ENCODE measurements at places on chromosomes 3 and 15.

- no peak for DNase-seq
Measured at GRCh38 chr15:89429023-89429422, 67.4 kb downstream of the RHCG start.

DNA sequence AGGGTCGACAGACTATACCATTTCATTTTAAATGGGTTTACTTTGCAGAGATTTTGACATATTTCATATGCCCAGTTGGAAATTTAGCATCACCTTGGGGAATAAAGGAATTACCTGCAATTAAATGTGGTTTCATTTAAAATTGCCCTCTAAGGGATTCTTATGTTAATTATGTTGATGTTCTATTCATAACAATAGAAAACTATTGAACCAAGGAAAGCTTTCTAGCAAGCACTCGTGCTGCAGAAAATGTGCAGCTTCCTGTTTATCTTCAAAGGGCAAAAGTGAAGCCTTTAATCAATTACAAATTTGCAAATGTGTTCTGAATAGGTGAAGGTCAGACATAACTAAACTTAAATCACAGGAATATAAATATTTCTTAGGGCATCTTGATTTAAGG lies 352.1 kb downstream of the CHST2 start:
- no peak for DNase-seq

DNA sequence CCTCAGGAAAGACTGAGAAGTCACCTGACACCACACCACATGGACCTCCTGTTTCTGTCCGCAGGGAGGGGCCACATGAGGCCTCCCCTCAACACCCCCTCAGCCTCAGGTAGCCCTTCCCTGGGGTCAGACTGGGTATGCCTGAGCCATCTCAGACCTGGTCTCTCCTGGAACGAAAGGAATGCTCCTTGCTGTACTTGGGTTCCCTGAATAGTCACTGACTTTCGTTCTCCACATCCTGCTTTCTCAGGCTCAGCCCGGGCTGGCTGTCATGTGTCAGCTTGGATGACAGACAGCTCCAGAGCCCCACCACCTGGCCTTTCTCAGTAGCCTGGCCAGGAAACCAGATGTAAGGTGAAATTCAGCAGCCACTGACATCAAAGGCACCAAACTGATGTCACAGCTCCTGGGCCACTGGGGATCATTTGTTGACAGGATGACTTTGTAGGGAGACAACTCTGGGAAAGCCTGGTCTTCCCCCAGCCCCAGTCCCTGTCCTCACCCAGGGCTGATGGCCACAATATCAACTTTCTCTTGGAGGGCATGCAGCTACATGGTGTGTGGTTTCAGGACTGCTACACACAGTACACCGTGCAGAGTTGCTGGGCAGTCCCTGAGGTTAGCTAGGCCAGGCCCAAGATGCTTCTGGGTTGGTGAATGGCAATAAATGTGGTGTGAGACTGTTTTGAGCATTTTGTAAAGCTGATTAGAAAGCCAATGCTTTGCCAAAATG lies 141.4 kb upstream of the MRPS22 start:
- no peak for DNase-seq

DNA sequence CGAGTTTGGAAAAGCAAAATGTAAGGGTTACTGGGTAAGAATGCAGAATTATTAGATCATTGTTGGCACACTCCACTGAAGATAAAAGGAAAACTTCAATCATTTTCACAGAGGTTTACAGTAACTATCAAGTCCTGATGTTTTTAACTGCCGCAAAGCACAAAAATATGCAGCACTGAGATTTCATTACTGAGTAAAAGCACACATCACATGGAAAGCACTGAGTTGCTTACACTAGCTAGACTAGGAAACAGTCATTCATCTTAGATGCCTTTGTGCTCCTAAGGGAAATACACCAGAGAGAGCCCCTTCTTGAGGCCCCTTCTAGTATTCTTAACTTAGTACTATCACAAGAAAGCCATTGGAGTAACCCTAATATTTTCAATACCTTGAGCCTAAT lies 11.8 kb upstream of the P2RY1 start:
- DNase-seq, result no peak

DNA sequence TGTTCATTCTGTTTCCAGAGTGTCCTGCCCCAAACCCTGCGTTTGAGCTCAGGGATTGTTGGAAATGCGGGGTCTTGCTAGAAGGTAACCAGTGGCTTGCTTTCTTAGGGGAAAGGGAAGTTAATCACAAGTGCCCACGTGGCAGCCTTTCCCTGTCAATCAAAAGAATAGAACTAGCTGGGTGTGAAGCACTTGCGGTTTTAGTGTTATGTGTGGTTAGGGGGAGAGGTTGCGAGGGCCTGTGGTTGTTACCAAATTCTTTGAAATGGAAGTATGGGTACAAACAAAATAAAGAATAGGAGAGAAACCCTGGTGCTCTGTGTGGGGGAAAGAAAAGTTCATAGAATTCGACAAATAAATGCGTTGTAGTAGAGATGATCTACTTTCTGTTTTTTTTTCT lies 67.6 kb downstream of the FNDC3B start:
- no peak for DNase-seq

DNA sequence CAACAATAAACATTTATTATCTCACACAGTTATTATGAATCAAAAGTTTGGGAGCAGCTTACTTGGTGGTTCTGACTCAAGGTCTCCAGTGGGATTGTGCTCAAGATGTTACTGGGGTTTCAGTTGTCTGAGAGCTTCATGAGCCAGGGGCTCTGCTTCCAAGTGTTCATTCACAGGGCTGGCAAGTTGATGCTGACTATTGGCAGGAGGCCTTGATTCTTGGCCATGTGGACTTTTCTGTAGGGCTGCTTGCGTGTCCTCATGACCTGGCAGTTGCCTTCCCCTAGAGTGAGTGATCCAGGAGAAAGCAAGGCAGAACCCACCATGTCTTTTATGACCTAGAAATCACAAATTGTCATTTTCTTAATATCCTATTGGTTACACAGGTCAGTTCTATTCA lies 87.2 kb upstream of the TNFAIP8L3 start:
- DNase-seq, result no peak

DNA sequence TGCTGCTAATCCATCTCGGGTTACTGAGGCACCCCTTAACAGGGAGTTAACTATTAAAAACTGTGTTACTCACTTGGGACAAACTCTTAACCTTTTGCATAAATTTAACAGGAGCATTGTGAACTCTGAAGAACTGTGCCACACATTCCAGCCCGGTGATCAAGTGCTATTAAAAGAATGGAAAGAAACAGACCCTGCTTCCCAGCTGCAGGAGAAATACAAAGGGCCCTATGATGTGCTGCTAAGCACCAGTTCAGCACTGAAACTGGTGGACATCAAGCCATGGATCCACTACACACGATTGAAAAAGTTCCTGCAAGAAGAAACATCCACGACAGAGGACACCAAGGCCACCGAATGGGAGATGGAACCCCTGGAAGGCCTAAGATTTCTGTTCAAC lies 114.7 kb upstream of the PLCL2 start:
- DNase-seq, result no peak

GRCh38 chr3:1943395-1944118 lies 155.1 kb upstream of the CNTN4 start:
- DNase-seq, result no peak

GRCh38 chr3:125418306-125418705 lies 43.2 kb upstream of the ZNF148 start:
- no peak for DNase-seq

GRCh38 chr15:94057305-94057704 lies 174.1 kb upstream of the MCTP2 start:
- DNase-seq, result no peak

- DNase-seq, result no peak
Measured at GRCh38 chr15:59290295-59291212, 82.1 kb downstream of the MYO1E start.

DNA sequence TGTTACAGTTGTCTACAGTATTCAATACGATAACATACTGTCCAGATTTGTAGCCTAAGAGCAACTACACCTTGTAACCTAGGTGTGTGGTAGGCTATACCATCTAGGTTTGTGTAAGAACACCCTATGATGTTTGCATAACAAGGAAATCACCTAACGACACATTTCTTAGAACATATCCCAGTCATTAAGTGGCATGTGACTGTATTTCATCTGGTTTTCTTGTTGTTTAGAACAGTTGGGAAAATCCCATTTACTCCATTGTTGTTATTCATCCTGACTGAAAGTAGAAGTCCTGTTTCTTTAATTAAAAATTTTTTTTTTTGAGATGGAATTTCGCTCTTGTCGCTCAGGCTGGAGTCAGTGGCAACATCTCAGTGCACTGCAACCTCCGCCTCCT lies 31.3 kb downstream of the LRRC28 start:
- DNase-seq, result no peak

- peak; percentile 17 for DNase-seq
Measured at GRCh38 chr15:69074001-69074842, 59.7 kb downstream of the NOX5 start.

GRCh38 chr3:100400419-100400779 lies 490 bp downstream of the TOMM70 start:
- no peak for DNase-seq

GRCh38 chr3:32106929-32107362 lies 526 bp downstream of the GPD1L start:
- no peak for DNase-seq

DNA sequence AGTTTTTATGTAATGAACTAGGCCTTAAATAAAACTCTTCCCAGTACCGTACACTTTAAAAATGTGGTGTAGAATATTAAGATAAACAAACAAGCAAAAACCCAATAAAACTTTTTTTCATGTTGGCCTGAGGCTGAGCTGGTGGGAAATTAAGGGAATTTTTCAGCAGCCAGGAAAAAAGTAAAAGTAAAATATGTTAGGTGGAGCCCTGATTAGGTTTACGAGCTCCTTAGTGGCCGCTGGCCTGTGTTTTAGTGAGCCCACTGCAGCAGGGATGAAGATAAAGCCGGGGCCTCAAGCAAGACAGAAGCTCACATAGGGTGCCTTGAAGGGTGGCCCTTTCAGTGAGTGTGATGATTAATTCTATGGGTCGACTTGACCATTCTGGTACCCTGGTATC lies 16.1 kb upstream of the ARL14 start:
- no peak for DNase-seq

- no peak for DNase-seq
Measured at GRCh38 chr3:160124224-160124623, 101.0 kb upstream of the C3orf80 start.

- peak; percentile 90 for DNase-seq
Measured at GRCh38 chr15:63553388-63553791, 43.8 kb upstream of the FBXL22 start.

GRCh38 chr3:39762537-39763070 lies 46.8 kb upstream of the MYRIP start:
- no peak for DNase-seq

DNA sequence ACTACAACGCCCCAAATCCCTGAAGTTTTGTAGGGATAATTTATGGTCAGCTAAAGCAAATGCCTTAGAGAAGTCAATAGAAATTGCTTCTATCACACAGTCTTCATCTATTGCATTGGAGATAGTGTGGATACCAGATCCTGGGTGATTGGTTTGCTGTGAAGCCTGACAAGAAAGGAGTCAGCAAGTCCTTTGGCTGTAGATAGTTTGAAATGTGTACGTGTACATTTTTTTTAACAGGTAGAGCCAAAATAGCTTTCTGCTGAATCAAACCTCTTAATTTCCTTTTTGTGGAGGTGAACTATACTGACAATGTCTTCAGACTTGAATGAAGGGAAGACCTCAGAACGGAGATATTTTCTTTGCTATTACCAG lies 312.3 kb downstream of the ZBBX start:
- DNase-seq, result no peak

- DNase-seq, result no peak
Measured at GRCh38 chr15:77862651-77863104, 214.8 kb downstream of the TBC1D2B start.

DNA sequence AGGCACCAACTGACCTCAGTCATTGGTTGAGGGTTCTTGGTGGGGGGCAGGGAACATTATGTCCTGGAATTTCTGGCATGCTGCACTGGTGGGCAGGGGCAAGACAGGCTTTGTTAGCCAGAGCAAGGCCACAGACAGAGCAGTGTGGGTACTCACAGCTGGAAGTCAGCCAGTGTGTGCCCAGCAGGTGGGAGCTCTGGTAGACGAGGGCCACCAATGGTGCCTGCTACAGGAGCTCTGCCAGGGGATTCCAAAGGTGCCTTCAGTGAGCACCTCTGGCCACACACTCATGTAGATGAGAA lies 31.3 kb downstream of the CYP8B1 start:
- no peak for DNase-seq

GRCh38 chr15:69509131-69509530 lies 56.5 kb downstream of the RPLP1 start:
- no peak for DNase-seq

- peak; percentile 47 for DNase-seq
Measured at GRCh38 chr3:52144034-52144795, 10.0 kb downstream of the POC1A start.
